Kidney capillary endothelial cell (primary cell): ENCODE measurements at places on chromosomes 13 and 19.

GRCh38 chr13:59176775-59177174 is 987.0 kb downstream of the DIAPH3 start:
- DNase-seq: no peak

GRCh38 chr13:60986301-60986700 is 429.3 kb downstream of the PCDH20 start:
- no peak for DNase-seq

- no peak for DNase-seq
Measured at GRCh38 chr13:19681517-19681916, 48.1 kb downstream of the MPHOSPH8 start.

GRCh38 chr13:94598281-94598680 is 2.3 kb upstream of the TGDS start:
- no peak for DNase-seq

GRCh38 chr13:106311004-106311403 is 224.5 kb downstream of the EFNB2 start:
- DNase-seq: no peak

DNA sequence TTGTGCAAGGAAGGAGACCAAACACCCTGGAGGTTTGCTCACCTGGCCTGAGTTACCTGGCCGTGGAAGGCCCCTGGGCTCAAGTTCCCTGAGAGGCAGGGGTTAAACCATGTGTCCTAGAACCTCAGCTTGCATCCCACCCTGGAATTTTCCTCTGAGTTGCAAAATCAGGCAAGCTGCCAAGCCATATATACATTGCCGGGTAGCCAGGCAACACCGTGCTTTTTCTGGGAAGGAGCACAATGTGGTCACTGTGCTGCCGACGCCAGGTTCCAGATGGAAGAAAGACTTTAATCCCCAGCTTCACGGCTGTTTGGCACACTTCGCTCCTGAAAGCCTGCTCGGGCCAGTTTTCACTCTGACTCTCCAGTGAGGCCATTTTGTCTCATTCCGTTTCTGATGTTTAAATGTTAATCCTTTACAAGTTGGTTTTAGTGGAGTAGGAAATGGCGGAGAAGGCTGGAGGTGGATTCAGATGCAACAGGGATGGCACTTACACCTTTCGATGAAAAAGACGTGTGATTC is 60.1 kb upstream of the PEG3 start:
- DNase-seq: no peak

- no peak for DNase-seq
Measured at GRCh38 chr13:90389537-90389936, 958.0 kb upstream of the MIR17HG start.

GRCh38 chr19:20276011-20276731 is 109.2 kb downstream of the ZNF486 start:
- DNase-seq: no peak

- no peak for DNase-seq
Measured at GRCh38 chr19:50361290-50362029, 4.0 kb downstream of the NAPSA start.

GRCh38 chr13:58933475-58933874 is 1230.3 kb downstream of the DIAPH3 start:
- DNase-seq: no peak

DNA sequence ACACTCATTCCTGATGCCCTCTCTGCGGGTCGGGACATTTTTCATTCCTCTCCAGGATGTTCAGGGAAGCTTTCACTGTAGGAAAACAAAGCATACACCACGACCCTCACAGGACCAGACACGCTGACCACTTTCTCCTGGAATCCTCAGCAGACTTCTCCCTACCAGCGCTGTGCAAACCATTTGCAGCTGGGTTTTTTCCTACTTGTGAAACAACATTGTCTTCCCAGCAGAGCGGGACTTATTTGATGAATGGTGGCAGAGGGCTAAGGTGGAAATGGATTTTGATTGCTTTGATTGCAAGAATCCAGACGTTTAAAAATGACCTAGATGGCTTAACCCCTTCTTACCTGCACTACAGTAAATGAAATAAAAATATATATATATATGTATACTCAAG is 265.9 kb downstream of the TBC1D4 start:
- DNase-seq: no peak

- peak; percentile 4 for DNase-seq
Measured at GRCh38 chr19:34555447-34555846, 73.9 kb downstream of the WTIP start.

DNA sequence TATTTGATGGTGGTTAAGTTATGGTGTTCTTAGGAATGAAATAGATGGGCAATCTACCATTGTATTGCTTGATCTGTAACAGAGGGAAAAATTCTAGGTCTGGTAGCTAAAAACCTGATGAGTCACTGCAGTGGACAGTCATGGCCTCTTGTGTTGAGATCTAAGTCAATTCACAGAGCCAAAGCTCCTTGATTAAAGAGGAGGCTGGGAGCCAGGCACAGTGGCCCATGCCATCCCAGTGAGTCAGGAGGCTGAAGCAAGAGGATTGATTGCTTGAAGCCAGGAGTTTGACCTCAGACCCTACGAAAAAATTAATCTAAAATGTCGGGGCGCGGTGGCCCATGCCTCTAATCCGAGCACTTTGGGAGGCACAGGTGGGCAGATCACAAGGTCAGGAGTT is 67.1 kb upstream of the KPNA3 start:
- no peak for DNase-seq

DNA sequence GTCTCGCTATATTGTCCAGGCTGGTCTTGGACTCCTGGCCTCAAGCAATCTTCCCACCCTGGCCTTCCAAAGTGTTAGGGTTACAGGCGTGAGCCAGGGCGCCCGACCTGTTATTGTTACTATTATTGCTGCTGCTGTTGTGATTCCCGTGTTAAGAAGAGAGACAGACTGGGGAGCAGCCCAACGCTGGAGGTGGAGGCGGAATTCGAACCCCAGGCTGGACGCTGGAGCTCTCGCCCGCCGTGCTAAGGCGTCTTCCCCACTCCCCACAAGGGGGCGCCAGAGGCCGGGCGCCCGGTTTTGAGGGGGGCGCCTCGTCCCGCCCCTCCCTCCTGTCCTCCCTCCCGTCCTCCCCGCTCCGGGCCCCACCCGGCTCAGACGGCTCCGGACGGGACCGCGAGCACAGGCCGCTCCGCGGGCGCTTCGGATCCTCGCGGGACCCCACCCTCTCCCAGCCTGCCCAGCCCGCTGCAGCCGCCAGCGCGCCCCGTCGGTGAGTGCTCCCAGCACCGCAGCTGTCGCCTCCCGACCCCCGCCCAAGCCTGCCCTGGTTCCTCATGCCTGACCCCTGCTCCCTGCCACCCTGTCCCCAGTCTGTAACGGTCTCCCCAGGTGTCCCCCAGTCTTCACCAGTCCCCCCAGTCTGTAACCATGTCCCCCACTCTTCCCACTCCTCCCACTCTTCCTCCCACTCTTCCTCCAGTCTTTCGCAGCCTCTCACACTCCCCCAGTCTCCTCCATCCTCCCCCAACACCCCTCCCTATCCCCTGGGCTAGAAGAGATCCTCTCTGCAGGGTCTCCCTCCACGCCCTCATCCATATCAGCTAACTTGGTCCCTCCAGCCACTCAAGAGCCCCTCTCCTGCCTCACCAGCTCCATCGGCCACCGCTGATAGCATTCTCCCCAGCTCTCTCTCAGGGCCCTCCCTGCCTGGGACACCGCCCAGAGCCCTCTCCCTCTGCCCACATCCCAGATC is at the start of gene EHD2:
TSS of gene EHD2 (plus strand) at position 377 of the 976 bp plus-strand sequence. CDS start 3,191 bp downstream, outside the sequence.
- DNase-seq: peak; percentile 67

DNA sequence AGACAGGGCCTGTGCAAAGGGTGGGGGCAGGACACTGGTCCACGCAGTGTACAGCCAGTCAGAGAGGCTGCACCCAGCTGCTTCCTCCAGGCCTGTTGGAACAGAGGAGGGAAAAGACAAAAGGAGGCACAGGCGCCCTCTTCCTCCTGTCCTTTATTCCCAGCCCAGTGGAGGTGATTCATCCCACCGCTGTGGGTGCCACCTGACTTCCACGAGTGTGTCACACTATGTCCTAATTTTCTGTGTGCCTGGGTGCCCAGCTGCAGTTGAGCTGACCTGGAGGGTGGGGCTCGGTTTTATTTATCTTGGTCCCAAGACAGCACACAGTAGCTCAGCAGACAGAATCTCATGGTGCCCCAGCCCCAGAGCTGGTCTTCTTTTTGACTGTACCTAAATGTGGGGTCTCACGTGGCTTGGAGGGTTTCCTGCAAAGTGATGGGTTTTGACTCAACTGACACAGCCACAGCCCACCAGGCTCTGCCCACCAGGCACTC is 9.0 kb downstream of the EPS15L1 start:
- DNase-seq: no peak

- peak; percentile 1 for DNase-seq
Measured at GRCh38 chr13:43269037-43269481, 245.7 kb downstream of the DNAJC15 start.

DNA sequence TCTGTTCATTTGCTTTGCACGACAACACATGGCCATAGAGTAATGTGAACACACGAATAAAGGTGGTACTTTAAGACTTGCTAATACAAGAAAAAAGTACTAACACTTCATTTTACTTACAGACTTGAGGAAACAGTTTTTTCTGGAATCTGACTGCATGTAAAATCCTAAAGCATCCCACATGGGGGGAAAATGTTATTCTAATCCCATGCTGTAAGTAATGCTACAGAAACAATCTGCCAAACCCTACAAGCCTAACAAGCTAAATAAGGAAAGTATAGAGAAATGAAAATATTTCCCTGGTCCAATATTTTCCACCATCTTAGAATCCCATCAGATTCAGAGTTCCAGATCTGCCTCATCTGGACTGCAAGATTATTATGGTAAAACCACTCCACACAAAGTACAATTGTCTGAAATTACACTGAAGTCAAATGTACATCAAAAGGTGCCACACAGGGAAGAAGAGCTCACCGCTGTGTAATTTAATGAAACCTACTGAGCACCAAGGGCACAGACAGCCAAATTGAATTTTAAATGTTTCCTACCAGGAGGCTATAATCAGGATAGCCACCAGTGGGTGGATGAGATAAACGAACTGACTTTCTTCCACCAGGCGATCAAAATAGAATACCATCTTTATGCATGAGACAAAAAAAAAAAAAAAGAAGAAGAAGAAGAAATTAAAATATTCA is 22.0 kb downstream of the LHFPL6 start:
- no peak for DNase-seq

DNA sequence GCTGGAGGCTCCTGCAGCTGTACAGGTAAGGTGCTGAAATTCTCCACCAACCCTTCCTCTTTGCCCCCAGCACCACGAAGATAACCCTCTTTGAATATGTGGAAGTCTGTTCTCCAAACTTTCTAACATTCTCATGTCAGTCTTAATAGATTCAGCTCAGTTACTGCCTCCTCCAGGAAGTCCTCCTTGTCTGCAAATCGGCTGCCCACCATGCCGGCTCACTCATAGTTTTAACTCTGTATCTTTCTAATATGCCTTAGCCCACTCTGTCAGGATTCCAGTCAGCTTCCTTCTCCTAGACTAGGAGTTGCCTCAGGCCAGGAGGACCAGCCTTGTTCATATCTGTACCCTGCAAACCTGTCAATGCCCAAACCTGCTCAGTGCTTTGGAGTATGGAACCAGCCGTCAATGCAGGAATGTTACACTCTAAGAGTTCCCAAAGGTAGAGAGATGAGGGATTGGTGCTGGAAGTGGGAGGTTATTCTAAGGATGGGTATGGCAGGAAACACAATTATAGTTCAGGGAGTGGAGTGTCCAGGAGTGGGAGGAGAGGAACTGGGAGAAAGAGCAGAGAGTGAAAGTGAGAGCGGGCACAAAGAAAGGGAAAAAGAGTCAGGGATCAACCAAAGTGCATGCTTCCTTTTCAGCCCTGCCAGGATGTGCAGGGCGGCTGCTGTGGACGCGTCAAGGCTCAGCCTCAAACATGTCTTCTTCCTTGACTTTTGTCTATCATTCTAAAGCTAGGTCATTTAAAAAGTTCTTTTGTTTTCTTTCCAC is 38.0 kb upstream of the ALOX5AP start:
- peak; percentile 60 for DNase-seq

GRCh38 chr19:7866399-7867091 is 7.6 kb downstream of the PRR36 start:
- DNase-seq: no peak
